EH (cell line): ENCODE measurements at places on chromosomes 6 and 20.

GRCh38 chr6:127272576-127272975, 5.9 kb downstream of the RNF146 start:
- DNase-seq: no peak

DNA sequence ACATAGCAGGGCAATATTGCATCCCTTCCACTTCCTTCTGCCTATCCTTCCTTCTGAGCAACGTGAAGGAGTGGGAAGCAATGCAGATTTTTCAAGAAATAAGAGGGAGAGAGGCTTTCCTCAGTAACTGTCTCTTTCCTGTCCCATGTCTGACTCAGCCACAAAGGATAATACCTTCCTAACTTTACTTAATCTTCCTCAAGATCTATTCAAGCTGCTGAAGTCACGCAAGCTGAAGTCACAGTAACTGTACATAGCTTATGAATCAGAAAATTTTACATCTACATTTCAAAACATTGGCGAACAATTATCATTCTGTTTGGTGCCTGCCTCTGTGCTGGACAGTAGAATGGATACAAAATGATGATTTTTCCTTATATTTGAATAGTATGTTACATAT, 86.4 kb upstream of the POU3F2 start:
- DNase-seq: peak; percentile 19

GRCh38 chr6:166927240-166927934, 29.0 kb downstream of the RNASET2 start:
- no peak for DNase-seq

GRCh38 chr6:74964871-74965441, 240.9 kb downstream of the COL12A1 start:
- DNase-seq: no peak

DNA sequence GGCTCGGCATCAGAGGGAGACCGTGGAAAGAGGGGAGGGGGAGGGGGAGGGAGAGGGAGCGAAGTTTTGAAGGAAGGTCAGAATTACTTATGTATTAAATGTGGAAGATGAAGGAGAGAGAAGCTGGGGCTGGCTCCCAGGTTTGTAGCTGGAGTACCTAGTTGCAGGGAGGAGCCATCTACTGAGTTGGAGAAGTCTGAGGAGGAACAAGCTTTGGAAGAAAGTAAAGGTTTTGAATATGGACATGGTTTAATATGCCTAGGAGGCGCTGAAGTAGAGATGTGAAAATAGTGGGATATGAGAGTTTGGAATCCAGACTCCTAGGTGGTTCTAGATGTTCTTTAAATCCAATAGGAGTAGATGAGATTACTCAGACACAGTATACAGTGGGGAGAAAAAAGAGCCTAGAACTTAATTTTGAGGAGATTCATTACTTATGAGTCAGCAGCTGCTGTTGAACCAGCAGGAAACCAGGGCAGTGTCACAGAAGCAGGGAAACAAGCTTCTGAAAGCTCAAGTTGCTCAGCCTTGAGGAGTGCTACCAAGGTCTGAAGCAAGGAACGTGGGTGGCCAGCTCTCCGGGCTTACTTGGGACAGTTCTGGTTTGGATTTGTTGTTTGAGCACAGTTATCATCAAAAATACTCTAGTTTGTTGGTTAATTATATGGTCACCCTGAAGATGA, 149.3 kb downstream of the UTRN start:
- peak; percentile 91 for DNase-seq

- DNase-seq: no peak
Measured at GRCh38 chr6:55714831-55715230, 135.8 kb upstream of the HMGCLL1 start.

GRCh38 chr20:19449051-19449450, 236.6 kb downstream of the SLC24A3 start:
- DNase-seq: peak; percentile 70

DNA sequence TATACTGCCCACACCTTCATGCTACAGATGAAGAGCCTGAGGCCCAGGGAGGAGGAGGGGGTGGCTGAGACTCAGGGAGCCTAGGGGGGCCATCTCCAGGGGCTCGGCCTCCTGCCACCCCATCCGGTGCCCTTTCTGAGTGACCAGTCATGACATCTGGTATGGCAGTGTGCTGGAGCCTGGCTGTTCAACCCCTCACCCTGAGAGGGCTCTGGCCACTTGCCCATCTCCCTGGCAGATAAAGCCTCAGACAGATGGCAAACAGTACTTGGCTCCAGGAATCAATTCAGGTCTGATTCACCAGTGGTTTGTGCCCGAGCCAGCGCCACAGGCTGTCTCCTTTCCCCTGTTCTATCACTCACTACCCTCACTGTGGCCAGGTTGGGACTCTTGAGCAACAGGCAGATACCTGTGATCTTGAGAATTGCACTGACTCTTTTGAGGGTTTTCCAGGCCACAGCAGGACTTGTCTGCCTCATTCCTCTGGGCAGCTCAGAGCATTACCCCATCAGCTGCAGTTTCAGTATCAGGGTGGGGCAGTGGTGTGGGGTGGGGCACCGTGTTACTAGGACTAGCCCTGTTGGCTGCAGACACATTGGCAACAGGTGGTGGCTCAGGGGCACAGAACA, 22.8 kb downstream of the SRSF3 start:
- DNase-seq: peak; percentile 58

DNA sequence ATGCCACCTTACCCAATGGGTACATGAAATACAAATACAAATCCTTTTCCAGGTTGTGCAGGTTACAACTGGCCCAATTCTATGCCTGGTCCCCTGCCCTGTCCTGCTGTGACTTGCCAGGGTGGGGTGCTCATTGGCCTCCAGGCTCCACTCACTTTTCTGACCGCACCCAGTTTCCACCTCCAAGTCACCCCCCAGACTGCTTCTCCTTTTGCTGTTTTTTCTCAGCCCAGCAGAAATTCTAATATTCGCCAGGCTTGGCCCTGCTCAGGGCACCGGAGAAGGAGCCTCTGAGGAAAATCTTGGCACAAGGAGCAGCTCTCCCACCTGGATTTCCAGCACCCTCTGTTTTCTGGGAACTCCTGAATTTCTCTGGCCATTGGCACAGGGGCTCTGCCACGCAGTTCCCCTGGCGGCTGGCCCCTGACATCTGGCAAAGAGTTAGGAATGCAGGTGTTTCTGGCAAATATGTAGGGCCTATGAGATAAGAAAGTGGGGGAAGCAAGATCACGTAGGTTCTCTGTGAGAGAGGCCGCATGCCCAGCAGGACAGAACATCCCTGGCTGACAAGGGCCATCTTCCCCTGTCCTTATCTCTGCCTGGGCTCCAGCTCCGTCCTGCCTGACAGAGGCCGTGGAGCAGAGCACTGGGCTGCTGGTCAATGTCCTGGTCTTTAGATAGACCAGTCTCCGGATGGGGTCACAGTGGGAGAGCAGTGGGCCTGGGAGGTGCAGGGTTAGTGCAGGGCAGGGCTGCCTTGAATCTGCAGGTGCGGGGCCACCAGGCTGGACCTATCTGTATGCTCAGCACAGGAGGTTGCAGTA, 2.9 kb upstream of the RAET1E start:
- DNase-seq: no peak

DNA sequence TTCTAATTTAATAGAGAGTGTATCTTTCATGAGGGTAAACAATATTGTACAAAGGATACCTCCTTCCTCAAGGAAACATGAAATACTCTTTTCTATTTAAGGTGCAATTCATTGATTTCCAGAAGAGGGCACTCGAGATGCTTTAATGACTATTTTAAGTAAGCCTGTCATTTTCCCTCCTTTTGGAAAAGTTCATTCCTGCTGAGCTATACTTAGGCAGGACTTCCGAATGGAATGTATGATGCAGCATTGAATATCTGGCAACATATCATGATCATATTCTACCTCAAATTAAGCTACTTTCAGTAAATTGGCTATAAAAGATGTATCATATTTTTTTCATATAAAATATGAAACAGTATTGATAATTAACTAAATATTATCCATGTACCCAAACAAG, 5.0 kb downstream of the DST start:
- DNase-seq: peak; percentile 81

- no peak for DNase-seq
Measured at GRCh38 chr20:1467355-1468116, 887 bp upstream of the NSFL1C start.

DNA sequence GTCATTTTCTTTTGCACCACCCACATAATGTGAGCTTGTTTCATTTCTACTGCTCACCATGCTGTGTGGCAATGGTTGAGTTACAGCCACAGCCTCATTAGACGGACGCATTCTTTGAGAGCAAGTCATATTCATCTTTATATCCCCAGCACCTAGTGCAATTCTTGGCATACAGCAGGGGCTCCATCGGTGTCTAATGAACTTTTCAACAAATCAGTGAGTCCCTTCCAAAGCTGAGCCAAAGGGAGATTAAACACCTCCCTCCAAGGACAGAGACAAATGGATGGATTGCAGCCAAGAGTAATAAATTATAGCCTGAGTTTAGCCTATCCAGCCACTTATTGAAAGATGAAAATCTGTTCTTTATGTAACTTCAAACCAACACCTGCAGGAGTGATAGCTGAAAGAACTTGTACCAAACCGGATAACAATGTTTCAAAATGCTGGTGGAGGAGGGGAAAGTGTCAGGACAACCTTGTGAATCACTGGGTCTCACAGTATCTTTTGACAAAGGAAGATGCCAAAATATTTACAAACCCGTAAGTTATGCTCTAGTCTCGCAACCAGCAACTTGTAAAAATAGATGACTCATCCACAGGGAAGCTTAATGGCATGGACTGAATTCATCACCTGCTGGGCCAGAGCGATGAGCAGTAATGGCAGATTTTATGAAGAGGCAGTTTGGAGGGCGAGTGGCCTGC, 139.0 kb downstream of the PXDC1 start:
- DNase-seq: peak; percentile 96

DNA sequence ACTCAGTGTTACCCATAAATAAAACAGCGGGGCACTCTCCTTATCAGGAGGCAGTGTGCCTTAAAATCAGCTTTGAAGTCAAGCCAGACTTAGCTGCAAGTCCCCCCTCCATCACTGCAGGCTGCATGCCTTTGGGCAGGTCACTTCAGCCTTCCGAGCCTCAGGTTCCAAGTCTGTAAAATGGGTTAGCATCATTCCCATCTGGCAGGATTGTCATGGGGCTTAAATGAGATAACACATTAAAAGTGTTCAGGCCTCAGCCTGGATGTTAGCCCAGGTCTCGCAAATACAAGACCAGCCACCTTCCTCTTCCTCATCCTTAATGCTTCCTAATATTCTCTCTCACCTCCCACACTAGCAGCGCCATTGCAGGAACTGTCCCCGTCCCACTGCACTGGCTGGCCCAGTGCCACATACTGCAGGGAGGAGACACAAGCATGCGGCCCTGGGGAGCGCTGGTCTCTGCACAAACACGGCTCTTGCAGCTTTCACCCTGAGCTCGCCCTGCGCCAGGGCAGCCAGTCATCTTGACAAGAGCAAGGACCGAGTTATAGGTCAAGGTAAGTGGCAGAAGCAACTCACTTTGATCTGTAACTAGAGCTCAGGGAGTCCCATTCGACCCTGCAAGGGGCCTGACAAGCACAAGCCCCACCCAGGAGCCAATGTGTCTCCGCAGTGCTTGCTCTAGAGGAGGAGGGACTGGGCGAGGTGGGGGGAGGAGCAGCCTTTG, 564.6 kb upstream of the AGPAT4 start:
- DNase-seq: no peak
